ENCODE measurements at places on chromosomes 4 and X.

DNA sequence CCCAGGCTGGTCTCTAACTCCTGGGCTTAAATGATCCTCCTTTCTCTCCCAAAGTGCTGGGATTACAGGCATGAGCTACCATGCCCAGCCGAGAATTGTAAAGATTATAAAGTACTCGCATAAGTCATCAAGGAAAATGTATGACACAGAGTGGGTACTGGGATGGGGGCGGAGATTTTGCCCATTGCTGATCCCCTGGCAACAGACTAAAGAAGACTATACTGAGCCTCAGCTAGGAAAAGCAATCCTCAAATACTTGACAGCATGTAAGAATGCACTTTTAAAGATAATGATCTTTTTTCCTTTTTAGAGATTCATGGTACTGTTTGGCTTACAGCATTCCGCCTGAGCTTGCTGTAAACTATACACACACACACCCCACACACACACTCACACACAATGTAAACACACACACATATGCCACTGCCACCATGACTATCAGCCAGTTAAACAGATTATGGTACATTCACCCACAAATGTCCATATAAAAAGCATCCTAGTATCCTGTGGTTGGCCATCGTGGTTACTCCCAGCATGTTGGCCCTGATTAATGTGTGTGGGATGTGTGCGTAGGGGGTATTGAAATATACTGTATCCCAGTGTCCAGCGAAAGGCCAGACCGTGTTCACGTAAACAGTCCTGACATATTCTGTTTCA, 113.0 kb downstream of the AMELX start:
- DNase-seq, result no peak

- no peak for DNase-seq
These were observed 15.9 kb downstream of the MID1IP1 start for GRCh38 chrX:38817004-38817703.

DNA sequence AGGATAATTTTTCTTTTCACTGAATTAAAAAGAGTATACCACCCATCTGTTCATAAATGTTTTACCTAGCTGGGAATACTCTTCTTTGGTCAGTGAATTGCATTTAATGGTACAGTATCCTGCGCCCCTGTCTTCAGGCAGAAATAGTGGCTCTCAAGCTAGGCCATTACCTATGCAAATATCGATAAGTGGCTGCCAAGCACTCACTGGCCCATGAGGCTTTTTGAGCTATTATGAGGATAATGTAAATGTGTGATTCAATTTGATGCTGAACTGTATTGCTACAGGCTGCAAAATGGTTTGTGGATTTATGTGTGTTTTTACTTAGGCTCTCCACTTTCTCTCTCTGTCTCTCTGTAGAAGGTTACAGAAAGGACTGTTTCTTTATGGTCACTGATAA, 30.1 kb upstream of the MTMR1 start:
- peak; percentile 30 for DNase-seq

DNA sequence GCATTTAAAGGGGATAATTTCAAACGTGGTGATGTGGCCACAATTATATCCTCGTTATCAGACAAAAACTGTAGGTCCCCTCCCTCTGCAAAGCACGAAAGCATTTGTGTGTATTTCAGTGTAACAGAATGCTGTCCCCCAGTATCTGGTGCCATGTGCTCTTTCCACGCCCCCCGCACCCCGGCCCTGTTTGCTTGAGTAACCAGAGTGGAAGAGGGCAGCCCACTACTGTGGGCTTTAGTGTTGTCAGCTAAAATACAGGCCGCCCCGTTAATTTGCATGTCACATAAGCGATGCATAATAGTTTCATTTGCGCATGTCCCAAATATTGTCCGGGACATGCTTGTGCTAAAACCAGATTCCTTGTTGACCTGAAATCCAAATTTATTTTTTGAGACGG, 110.1 kb downstream of the PHKA2 start:
- no peak for DNase-seq

DNA sequence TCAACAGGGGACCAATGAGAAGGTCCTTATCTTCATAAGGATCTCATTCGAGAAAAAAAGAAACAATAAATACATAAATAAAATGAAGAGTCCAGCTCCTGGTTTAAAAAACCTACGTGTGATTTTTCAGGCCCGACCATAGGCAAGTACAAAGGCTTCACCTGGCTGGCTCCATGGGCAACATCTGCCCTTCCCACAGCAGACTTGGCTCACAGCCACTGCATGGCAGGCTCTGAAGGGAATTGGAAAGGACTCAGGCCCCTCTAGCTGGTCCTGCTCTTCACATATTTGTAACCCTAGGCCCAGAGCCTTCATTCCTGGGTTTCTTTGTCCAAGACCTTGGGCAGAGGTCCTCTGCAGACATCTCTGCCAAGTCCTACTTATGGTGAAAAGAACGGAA, 228.1 kb downstream of the QDPR start:
- DNase-seq, result no peak

GRCh38 chr4:98659741-98660462, 1.5 kb upstream of the TSPAN5 start:
- no peak for DNase-seq

- DNase-seq, result peak; percentile 75
These were observed 9.8 kb upstream of the BCOR start for GRCh38 chrX:40107291-40108161.

DNA sequence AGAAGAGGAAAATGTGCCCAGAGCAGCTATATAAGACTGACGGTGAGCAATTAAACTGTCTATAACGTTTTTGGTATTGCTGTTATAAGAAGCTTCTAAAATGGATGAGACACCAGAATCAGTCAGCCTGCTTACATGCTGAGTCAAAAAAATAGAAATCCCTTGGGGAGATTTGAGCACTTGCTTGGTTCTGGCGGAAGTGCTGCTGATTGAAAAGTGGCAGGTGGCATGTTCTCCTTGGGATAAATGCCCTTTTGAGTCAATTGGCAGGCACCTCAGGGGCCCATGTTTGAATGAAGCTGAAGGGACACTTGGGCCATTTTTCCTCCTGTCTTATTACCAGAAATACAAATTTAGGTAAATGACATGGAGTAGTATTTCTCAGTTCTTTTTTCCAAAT, 148.7 kb downstream of the PTCHD1 start:
- DNase-seq, result peak; percentile 81

GRCh38 chr4:155854582-155855226, 11.4 kb downstream of the ASIC5 start:
- no peak for DNase-seq

DNA sequence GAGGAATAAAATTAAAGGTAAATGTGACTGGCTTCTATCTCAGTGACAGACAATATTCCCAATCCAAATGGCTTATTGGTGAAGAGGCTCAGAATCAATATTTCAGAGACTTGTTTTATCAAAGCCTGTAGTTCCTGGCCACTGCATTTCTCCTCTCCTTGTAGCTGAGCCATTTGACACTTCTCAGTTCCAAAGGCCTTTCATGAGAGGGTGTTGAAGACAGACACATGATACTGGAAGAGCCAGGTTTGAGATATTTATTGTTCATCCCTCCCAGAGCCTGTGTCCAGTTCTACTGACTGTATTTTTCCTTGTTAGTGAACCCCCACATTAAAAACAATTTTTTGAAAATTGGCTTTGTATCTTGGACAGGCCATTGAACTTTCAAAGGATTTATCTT, 12.9 kb upstream of the INPP4B start:
- no peak for DNase-seq

GRCh38 chr4:133186845-133187244, 37.8 kb downstream of the PCDH10 start:
- DNase-seq, result no peak

DNA sequence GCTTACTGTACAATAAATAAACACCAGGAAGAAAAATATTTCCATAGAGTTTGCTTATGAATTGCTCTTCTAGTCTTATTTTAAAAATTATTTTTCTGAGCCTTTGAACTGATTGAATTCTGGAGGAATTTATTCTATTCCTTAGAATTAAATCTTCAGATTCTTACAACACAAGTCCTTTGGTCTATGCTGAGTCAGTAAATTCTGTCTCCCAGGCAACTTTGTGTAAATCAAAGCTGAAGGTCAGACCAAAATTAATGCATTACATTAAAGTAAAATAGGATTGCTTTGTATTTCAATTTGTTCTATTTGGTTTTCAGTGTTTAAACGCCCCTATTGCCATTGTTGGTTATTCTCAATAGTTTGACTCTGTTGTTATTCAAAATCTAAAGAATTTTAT, 26.8 kb upstream of the STPG2 start:
- DNase-seq, result no peak

GRCh38 chr4:140626661-140627376, 58.1 kb upstream of the UCP1 start:
- DNase-seq, result no peak

DNA sequence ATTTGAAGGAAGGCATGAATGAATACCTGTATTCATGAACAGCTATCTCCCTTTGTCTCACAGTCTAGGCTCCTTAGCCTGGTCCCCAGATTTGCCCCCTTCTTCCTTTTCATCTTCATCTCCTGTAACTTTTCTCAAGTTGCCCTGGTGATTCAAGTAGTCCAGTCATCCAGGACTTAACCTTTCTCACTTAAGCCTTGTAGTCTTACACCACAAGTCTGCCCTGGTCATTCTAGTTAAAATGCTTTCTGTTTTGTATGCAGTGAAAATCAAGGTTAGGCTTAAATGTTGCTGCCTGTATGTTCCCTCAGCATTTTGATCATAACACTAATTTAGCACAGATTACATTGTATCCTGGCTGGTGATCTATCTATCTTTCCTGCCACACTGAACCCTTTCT, 58.5 kb upstream of the SLC7A11 start:
- DNase-seq, result no peak

DNA sequence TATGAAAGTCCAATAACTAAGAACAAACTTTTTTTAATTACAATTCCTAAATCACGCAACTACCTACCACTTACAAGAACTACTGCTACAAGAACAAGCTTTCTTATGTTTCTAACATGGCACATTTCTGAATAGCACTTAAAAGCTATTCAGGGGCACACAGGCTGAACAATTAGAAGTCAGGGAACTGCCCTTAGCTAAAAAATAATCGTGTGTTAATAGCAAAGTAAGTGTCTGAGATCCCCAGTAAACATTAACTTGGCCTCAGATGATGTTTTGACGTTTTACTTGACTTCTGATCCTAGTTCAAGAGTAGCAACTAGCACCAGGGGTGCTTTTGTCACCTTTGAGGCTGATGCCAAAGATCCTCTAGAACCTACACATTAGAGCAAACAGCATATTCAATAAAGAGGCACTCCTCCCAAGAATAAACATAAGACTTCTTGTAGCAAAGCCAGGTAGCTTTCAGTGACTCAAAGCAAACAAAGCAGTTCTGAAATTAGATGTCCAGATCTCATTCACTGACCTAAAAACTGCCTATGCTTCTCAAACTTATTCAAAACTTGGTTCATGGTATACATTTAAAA, 16.2 kb downstream of the SPOCK3 start:
- DNase-seq, result no peak

GRCh38 chr4:73998040-73999011, at the start of gene CXCL5:
Gene CXCL5 (minus strand): TSS chr4:73998677. CDS start chr4:73998581, 96 bp downstream.
- DNase-seq, result peak; percentile 42

- no peak for DNase-seq
These were observed 11.7 kb downstream of the TRIM2 start for GRCh38 chr4:153215921-153216320.

DNA sequence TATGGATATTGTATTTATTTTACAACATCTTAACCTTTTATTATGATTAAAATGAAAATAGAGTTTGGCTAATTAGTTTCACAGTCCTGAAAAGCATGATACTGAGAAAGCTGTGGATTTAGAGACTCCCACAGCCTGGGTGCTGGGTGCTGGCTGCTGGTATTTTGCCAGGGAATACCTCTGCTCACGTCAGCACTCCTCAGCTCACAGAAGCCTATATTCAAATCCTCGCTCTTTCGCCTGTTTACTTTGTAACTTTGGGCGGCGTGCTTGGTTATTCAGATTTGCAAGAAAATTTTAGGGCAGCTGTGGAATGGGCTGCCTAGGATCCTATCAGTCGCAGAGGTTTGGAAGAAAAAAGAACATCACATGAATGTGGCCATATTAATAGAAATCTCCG, 261.8 kb downstream of the DCTD start:
- DNase-seq, result no peak

DNA sequence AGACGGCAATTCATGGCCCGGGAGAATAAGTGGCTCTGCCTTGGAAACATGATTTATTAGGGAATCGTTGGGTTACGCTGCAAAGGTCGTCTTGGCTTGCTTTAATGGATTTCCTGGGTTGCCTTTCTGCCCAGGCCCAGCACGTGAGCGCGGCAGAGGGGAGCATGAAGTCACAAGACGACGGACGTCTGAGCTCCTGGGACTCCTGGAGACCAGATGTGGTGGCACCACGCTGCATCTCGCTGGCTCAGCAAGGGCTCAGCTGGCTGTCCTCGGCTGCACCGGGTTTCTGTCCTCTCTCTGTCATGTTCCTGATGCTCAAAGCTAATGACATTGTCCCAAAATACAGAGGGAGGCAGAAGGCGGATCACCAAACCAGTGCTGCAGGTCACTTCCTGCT, 61.2 kb downstream of the C4orf50 start:
- DNase-seq, result no peak

DNA sequence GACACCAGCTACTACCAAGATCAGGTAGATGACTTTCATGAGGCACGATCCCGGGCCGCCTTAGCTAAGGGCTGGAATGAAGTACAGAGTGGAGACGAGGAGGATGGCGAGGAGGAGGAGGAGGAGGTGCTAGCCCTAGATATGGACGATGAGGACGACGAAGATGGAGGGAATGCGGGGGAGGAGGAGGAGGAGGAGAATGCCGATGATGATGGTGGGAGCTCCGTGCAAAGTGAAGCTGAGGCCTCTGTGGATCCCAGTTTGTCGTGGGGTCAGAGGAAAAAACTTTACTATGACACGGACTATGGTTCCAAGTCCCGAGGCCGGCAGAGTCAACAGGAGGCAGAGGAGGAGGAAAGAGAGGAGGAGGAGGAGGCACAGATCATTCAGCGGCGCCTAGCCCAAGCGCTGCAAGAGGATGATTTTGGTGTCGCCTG, 481 bp downstream of the UTP3 start:
- DNase-seq, result no peak

- no peak for DNase-seq
These were observed 20.1 kb upstream of the PHEX start for GRCh38 chrX:22012051-22012450.

- peak; percentile 23 for DNase-seq
These were observed 69.0 kb upstream of the SPANXN1 start for GRCh38 chrX:145178268-145178667.

DNA sequence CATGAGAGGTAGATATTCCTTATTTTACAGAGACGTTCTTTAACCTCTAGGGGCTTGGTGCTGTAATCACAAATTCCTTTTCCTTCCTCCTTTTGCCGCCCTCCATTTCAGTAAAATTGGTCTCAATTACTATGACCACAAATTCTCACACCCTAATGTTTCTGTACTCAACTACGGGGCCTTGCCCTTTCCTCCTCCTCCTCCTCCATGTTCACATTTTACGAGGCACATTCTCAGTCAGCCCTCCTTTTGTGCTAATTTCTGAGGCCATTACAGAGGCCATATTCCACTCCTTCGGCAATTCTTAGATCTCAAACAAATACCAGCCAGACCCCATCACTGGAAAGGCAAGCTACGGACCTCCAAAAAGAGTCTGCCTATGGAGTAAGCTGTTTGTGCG, 92.1 kb downstream of the SH3KBP1 start:
- no peak for DNase-seq

- DNase-seq, result no peak
These were observed 23.8 kb downstream of the ARFIP1 start for GRCh38 chr4:152803541-152803940.

- DNase-seq, result no peak
These were observed 2.9 kb downstream of the IDH3G start for GRCh38 chrX:153791104-153791852.

- peak; percentile 12 for DNase-seq
These were observed 62.9 kb downstream of the DCX start for GRCh38 chrX:111349101-111349500.

Measured in NCI-H524 (cell line).